ENCODE measurements at places on chromosomes 3 and 15.

GRCh38 chr3:126498461-126498860, 19.1 kb downstream of the UROC1 start:
- no peak for DNase-seq

DNA sequence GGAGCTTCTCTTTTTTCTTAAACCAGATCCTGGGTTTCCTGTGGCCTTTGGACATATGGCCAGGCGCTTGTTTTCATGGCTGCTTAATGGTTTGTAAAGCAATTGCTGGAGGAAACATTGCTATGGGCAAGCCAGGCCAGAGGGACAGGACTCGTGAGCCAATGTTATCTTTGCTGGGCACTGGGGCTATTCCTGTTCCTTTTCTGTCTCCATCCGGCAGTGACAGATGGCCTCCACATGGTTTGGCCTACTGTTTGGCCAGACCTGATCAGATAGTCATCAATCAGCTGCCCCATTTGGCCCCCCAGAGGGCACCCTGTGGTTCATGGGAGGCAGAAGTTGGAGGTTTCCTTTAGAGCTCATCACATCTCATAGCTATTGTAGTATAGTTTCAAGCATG, 326.1 kb upstream of the ROPN1 start:
- DNase-seq: no peak

DNA sequence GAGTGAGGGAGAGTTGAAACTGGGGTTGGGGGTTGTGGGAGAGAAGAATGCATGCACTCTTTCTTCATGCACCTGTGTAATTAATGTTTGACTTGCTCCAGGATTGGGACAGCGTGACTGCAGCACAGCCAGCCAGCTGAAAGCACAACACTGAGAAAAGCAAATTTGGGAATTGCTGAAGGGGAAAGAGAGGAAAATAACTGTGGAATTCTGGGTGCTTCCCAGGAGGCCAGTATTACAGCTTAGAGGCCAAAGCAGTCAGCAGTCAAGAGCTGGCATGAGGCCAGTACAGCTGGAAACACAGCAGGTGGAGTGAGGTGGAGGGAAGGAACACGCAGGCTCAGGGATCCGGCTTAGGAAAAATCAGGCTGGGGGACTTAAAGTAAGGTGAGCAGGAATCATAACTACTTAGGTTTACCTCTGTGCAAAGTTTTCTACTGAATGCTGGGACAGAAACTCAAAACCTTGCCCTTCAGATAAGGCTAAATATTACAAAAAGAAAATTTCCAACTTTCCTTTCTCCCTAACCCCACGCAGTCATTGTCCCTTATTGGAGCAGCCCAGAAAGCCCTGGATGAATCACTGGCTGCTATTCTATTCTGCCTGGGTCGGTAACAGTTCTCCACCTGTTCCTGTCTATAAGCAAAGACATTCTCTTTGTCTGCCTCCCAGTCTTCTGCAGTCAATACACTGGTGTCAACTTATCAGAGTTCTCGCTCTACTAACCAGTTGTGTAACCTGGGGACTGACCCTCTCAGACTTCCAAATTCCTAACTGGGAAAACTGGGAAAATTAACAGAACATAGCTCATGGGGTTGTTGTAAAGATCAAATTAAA, 167.2 kb downstream of the MAGI1 start:
- DNase-seq: no peak

- no peak for DNase-seq
Observed at GRCh38 chr3:129878355-129878754, 15.2 kb downstream of the TMCC1 start.

- no peak for DNase-seq
Observed at GRCh38 chr3:96172917-96173316, 641.5 kb upstream of the EPHA6 start.

DNA sequence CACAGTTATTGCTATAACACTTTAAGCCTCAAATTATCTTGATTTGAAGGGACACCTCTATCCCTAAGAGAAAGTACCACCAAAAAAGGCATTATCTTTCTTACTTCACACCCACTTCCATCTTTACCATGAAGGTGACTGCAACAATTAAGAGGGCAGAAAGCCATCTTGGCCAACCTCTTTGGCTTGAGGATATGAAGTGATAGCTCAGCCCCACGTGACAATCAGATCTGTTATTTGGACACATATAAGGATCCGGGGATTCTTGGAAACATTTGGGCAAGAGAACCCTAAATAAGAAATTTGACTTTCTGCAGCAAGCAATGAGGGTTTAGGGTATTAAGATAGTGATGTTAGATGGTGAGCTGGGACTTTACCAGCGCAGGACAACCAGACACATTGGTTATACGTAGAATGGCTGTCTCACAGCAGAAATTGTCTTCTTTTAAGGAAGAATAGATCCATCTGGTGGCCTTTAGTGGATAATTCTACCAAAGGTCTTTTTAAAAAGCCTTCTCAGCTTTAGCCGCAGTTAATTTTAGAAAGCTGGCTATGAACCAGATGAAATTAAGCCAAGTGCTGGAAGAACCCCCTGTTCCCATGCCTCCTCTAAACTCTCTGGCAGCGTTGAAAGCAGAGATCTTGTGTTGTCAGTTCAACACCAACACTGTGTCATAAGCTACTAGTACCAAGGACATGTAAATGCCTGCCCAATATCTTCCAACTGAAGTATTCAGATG, 12.3 kb downstream of the HCLS1 start:
- DNase-seq: no peak

- no peak for DNase-seq
Observed at GRCh38 chr15:71341811-71342550, 226.7 kb downstream of the THSD4 start.

DNA sequence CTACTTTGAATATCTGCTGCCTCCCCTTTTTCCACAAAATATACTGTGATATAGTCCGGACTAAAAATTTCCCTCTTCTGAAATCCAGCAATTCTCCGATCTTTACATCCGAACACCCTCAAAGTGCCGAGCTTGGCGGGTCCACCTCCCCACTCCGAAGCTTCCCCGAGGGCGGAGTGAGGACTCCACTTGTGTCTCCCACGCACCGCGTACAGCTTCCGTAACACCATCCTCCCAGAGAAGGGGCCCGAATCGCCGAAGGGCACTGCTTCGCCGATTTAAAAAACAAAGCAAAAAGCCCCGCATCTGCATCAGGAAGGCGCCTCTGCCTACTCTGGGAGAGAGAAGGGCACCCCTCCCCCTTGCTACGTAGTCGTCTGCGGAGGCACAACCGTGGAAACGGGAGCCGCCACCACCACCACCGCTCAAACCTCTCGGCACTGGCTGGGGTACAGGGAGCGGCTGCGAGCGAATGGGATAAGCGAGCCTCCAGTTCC, 551 bp downstream of the NCBP2 start:
- DNase-seq: no peak

DNA sequence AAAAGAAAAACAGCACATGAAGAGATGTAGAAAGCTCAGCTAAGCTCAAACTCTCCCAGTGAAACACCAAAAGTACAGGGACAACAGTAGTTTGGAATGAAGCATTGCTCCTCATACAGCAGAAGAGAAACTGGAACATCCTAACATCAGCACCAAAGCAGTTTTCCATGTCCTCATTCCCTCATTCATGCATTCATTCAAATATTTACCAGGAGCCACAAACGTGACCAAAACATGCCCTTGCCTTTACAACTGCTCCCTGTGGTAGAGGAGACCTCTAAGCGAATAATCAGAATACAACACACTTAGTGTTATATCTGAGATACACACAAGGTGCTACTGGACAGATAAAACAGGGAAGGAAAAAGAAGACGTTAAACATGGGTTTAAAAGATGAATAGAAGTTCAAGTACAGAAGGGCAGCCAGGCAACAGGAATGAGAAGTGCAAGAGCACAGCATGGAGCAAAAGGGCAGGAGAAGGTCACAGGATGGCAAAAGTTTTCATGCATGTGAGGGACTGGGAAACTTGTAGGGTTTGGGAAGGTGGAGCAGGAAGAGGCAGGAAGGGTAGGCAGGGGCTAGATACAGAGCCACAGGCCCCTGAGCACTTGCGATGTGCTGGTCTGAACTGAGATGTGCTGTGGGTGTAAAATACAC, 58.5 kb upstream of the LMCD1 start:
- DNase-seq: no peak

DNA sequence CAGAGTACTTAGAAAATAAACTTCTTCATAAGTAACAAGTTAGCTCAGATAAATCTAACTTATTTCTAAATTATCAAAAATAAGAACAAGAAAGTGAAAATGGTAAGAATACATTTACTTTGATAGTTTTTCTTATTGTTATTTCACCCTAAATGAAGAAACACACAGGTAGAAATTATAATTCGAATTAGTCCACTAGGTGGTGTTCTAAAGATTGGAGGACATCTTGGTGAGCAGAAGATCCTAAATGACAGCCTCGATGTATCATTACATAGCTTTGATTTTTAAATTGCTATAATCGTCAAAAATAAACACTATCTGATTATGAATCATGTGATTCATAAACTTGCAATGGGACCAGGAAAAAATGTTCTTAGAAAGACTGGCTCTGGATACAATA, 280.8 kb upstream of the UBE2E2 start:
- no peak for DNase-seq

GRCh38 chr3:60250810-60251209, 1000.4 kb downstream of the FHIT start:
- no peak for DNase-seq

DNA sequence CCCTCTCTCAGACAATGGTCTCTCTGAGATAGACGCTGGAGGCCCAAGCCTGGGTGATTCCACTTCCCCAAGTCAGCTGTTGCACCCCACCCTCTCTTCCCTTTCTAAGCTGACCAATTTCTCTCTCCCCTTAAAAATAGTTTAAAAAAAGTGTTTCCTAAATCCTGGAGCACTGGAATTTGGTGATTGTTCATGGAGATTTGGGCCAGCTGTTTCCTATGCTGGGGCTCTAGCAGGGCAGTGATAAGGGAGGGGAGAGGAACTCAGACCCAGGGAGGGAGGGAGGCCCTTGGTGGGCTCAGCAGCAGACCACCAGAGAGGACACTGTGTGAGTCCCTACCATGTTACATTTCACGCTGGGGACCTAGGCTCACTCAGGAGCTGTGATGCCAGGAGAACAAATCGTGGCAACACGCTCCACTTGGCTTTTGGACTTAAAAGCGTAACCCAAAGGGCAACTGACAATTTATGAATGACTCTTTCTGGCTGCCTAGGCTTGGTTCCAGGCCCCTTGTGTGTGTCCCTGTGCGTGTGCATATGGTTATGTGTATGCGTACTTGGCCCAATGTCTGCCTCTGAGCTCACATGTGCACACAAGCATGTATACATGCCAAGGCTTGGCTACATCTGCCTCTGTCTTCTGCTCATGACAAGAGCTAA, 59.8 kb upstream of the INSYN1 start:
- no peak for DNase-seq

- DNase-seq: no peak
Observed at GRCh38 chr3:60045686-60046085, 995.9 kb upstream of the CFAP20DC start.

GRCh38 chr15:77507143-77507897, 86.6 kb downstream of the HMG20A start:
- DNase-seq: no peak

GRCh38 chr3:133746712-133747066, 496 bp downstream of the TF start:
- no peak for DNase-seq

- no peak for DNase-seq
Observed at GRCh38 chr3:4501437-4501836, 8.3 kb downstream of the ITPR1 start.

DNA sequence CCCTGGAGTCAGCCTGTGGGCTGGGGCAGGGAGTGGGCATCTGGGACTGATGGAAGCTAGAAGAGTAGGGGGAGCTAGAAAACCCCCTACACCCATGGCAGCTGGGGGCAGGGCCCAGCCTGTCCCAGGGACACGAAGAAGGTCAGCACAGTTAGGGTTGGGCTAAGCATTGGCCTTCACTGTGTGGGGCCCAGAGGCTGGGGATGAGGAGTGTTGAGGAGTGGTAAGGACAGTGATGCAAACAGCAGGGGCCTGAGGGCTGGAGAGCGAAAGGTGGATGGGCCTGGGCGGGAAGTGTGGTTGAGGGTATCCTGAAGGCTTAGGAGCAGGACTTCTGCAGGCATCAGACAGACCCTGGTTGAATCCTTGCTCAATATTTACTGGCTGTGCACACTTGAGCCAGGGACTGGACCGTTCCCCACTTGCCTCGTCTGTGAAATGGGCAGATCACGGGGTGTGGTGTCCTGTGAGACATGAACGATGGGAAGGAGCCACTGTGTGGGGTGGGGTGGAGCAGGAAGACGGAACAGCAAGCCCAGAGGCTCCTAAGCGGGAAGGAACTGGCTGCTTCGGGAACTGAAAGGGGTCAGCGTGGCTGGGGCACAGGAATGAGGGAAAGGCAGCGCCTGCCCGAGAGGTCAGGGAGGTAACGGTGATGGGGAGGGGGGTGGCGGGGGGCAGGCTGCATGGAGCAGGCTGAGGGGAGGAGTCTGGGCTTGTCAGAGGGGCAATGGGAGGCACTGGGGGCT, 7.3 kb downstream of the PRKCD start:
- DNase-seq: no peak

- DNase-seq: no peak
Observed at GRCh38 chr3:37107846-37108245, 66.5 kb downstream of the LRRFIP2 start.

- DNase-seq: no peak
Observed at GRCh38 chr3:33458446-33458845, 18.2 kb upstream of the UBP1 start.

GRCh38 chr3:41974223-41974622, 12.3 kb upstream of the ULK4 start:
- DNase-seq: no peak

DNA sequence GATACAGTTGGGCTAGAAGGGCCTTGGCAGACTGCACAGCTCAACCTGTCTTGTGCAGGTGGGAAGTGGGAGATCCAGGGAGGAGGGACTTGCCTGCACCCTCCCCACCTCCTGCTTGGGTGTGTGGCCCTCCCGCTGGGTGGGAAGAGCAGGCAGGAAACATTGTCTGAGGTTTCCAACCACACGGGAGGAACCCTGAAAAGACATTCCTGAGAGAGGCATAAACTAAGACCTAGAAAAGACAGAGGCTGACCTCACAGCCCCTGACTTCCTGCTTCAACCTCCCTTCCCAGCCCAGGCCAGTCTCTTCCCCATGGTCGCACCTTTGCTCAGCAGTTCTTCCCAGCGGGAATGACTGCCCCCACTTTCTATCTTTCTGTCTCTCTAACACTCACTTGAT, 46.3 kb upstream of the INSYN1 start:
- no peak for DNase-seq

GRCh38 chr3:119329551-119329950, 35.4 kb downstream of the ARHGAP31 start:
- DNase-seq: no peak

DNA sequence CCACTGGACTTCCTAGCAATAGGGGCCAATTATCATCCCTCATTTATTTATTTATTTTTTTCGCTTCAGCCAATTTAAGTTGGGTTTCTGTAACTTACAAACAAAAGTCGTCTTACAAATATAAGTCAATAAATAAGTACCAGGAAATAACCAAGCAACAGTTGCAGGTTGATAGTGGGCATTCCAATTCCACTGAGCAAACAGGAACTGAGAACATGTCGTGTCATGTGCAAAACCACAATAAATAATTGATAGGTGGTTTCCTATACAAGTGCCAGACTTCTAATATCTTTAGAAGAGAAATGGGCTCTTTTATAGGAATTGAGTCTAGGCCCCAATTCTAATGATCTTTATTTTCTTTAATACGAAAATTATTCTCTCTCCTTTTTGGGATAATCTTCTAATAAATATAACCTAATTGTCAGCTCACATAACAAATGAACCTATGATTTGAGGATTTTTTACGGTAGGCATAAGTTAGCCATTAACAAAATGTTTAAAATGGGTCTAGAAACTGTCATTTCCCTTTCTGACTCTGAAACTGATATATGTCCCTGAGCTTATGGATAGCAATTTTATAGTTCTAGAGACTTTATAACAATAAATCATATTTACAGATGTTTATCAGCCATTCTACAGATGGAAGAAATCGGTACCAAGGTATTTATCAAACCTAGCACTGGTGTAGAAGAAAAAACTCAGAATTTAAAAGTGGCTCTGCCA, 571.8 kb downstream of the FOXP1 start:
- no peak for DNase-seq
